ENCODE measurements at places on chromosomes 13 and 19.

- no peak for DNase-seq
Measured at GRCh38 chr13:114249077-114249476, 14.4 kb downstream of the CDC16 start.

DNA sequence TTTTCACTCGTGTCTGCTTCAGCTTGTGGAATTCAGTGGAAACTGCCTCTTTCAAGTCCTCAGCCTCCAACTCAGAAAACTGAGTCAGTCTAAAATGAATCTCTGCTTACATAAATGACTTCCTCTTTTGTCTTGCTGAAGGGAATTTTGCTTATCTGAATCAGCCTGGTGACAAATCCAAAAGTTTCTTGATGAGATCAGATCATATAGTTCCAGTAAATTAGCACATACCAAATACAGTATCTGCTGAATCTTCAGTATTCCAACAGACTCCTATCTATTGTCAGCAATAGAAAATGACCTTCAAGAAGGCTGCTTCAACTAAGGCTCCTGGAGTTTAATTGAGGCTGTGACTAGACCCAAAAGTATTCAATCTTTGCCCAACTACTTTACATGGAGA lies 290.0 kb downstream of the MZT1 start:
- no peak for DNase-seq

DNA sequence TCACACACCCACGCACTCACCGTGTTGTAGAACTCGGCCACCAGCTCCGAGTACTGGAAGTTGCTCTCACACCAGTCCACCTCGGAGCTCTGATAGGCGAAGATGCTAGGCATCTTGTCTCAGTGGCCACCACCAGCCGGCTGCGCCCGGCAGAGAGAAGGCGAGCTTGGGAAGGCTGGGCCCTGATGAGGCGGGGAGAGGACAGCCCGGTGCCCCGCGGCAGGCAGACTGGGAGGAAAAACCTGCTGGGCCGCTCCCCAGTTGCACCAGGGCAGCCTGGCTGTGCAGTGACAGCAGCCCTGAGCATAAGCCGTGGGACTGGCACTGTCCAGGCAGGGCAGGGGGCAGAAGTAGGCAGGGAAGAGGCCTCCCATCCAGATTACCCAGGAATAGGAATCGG lies at the start of gene ACER1:
Gene ACER1 (minus strand): TSS at position 174 of the 400 bp plus-strand sequence. CDS start 61 bp downstream, at position 113.
- DNase-seq: no peak

- DNase-seq: no peak
Measured at GRCh38 chr13:36131222-36131930, at the start of gene DCLK1. DCLK1 (minus strand) TSS chr13:36131382.

- DNase-seq: no peak
Measured at GRCh38 chr19:13169769-13170168, 19.6 kb downstream of the IER2 start.

GRCh38 chr13:41468631-41469030 lies 11.3 kb downstream of the RGCC start:
- no peak for DNase-seq
